ENCODE measurements at places on chromosomes 6 and 20. TPM values are rescaled to one million over a fixed set of nuclear protein-coding genes. Genes with fewer than 3 reads are reported as not detected.

The PHACTR1 gene
- 9.0 TPM for total RNA-seq

The CHMP4B gene
- 79.2 TPM for total RNA-seq

DNA sequence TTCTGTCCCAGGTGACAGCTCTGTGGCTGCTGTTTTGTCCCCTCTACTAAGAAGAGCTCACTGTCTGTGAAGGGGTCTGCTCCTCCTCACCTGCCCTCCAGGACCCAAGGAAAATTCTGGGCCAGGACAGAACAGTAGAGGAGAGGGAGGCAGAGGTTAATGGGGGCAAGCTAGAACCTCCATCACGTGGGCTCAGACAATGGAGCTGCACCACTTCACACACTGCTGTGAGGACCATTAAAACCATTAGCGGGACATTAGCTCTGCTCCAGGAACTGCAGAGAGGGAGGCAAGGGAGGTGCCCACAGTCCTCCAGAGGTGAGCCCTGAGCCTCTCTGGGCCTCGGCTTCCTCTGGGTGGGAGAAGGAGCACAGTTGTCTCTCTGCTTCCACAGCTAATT, 78.4 kb downstream of the NOL4L start:
- peak; percentile 42 for DNase-seq

- DNase-seq: no peak
These were observed 13.8 kb downstream of the SYNJ2 start for GRCh38 chr6:157995458-157995857.

The FYN gene
- 87.0 TPM for total RNA-seq

GRCh38 chr6:32247401-32247800, 23.5 kb upstream of the NOTCH4 start:
- DNase-seq: no peak

DNA sequence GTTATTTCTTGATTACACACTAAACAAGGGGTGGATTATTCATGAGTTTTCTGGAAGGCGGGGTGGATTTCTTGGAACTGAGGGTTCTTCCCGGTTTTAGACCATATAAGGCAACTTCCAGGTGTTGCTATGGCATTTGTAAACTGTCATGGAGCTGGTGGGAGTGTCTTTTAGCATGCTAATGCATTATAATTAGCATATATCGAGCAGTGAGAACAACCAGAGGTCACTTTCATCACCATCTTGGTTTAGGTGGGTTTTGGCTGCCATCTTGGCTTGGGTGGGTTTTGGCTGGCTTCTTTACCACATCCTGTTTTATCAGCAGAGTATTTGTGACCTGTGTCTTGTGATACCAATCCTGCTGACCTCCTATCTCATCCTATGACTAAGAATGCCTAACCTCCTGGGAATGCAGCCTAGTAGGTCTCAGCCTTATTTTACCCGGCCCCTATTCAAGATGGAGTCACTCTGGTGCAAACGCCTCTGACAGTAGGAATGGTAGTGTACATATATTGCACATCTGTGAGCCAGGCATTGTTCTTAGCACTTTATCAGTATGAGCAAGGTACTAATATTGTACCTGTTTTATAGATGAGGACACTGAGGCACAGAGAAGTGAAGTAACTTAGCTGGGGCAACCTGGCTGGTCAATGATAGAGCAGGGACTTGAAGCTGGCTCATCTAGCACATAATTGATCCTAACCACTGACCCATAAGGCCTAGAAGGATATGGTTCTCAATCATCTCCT, 203.7 kb downstream of the NFATC2 start:
- no peak for DNase-seq

GRCh38 chr6:41840326-41840725, 52.8 kb downstream of the TOMM6 start:
- no peak for DNase-seq

- no peak for DNase-seq
These were observed 29.9 kb downstream of the FRK start for GRCh38 chr6:116030770-116031169.

DNA sequence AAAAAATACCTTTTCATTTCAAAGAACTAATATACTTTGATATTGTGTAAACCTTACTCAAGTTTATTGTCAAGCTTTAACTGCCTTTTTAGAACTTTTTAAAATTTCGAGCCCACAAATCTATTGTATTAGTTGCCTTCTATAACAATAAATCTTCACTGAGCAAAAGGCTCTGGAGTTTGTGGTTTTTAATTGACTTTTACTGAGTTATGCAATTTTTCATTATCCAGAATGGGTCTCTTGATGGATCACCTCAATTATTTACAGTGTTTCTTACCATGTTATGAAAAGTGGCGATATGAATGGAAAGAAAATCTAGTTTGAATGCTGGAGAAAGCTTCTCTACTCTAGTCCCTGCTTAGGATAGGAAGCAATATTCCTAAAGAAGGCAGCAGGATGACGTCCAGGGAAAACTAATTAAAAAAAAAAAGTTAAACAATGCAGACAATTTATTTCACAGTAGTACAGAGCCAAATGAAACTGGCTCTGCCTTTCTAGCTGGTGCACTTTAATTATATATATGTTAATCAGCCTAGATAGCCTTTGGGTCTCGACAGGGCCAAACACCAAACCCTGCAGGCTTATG, 5.0 kb downstream of the ID4 start:
- DNase-seq: no peak

DNA sequence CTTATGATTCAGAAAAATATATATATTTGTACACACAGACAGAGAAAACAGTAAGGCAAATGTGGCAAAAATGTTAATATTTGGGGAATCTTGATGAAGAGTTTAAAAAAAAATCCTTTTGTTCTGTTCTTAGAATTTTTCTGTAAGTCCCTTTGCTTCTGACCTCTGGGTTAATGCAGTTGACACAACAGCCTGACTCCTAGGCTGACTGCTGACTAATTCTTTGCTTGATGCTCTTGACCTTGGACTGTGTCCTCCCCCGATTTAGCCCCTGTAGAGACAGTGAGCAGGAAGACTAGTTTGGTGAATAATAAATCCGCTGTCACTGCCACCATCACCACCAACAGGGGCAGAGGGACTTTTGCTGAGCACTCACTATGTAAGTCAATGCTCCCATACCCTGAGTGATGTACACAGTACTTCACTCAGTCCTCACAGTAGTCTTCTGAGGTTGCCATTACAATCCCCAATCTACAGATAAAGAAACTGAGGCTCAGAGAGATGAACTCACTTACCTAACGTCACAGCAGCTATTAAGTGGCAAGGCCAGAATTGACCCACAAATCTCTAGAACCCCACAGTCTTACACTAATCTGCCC, 71.7 kb downstream of the SNX5 start:
- no peak for DNase-seq

- no peak for DNase-seq
These were observed 36.0 kb upstream of the MTRF1L start for GRCh38 chr6:153038378-153039057.

The GTSF1L gene
- total RNA-seq: not detected

DNA sequence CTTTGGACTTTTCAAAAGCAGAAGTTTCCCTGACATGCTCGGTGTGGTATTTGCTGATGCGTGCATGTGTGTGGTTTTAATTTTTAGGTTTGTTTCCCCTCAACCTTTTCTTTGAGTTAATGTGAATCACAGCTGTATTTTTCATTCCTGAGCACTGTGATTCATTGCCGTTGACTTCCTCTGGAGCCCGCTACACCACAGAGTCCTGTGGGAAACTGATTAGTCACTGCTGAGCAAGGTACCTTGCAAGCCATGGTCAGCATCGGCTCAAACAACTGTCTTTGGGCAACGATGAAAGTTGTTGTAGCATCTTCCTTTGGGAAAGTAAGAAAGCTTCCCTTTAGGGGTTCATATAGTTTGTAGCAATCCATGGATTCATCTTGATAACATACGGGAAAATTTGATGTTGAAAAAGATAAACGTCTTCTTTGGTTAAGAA, 57.5 kb downstream of the RIN2 start:
- DNase-seq: no peak

DNA sequence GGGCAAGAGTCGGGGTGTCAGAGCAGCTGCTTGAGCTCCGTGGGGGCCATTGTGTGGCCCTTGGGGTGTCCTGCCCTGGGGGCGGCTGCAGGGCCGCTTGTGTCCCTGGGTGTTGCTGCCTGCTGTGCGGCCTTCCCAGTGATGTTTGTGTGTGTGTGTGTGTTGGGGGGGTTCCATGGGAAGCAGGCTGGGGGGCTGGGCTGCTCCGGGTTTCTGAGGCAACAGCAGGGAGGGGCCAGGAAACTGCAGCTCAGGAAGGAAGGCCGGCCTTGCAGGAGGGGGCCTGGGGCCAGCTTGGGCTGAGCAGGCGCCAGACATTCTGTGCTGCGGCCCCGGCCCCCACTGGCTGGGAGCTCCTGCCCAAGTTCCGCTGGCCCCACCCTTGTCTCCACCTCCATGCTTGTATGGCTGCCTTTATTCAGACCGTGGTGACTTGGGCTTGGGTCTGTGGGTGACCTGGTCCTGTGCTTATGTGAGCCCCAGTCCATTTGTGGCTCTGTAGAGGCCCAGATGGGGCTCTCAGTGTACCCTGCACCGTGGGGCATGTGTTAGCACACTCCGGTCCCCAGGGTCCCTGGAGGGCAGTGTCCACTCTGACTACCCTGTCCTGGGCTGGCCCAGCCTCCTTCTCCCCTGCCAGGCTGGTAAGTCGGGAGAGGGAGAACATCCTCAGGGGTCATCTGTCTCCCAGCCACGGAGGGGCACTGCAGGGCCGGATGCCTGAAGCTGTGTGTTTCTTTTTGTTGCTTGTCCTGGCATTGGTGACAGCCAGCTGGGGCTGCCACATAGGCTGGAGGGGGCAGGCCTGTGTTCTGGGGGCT, 4.6 kb upstream of the SOX18 start:
- DNase-seq: no peak

DNA sequence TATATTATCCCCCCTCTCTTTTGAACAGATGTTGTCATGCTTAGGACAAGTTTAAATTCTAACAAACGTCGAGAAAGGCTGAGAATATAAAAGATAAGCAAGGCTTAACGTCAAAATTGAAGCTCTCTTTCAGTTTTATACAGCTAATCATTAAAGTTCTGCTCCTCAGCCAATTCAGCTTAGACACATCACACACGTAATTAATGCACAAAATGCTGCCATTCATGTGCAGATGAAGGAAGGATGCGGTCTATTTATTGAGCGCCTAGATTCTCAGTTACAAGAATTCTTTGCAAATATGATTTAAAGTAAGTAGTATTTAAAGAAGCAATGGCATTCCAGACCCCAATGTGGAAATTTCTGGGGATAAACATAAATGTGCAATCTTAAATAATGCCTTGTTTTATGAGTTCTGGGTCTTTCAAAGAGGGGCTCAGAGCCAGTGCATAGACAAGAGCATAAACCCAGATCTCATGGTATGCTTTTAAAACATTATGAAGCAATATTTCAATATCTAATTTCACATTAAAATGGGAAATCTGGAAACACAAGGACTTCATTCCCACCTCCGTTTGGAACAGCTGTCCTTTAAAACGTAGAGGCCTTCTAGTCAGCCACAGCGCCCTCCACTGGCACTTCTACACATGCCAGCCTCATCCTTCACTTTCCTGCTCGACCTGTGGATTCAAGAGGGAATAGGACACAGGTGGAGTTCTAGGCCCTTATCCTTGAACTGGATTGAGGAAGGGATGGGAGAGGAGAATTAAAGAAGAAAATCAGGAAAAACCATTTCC, 85.8 kb downstream of the LYRM4 start:
- DNase-seq: no peak

The SLC13A3 gene
- 1.7 TPM for total RNA-seq

- DNase-seq: no peak
These were observed 73.0 kb upstream of the NHSL1 start for GRCh38 chr6:138572167-138572875.

DNA sequence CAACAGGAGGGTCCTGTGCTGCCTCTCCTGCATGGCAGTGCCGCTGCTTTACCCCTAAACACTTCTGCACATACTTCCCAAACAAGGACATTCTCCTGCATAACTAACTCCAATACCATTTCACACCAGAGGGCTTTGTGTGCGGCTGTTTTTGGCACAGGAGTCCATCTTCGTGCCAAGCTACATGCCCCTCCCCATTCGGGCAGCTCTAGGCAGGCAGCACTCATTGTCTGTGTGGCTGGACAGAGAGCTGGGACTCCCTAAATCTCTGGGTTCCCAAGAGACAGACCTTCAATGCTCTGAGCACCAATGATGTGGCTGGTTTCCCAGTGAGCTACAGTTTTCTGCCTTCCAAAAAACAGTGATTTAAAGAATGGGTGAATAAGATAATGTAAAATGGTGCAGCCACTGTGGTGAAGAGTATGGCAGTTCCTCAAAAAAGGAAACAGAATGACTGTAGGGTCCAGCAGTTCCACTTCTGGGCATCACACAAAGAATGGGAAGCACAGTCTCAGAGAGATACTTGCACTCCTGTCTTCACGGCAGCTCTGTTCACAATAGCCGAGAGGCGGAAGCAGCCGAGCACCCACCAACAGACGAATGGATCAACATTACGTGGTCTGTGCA, 80.3 kb upstream of the DUSP22 start:
- no peak for DNase-seq

DNA sequence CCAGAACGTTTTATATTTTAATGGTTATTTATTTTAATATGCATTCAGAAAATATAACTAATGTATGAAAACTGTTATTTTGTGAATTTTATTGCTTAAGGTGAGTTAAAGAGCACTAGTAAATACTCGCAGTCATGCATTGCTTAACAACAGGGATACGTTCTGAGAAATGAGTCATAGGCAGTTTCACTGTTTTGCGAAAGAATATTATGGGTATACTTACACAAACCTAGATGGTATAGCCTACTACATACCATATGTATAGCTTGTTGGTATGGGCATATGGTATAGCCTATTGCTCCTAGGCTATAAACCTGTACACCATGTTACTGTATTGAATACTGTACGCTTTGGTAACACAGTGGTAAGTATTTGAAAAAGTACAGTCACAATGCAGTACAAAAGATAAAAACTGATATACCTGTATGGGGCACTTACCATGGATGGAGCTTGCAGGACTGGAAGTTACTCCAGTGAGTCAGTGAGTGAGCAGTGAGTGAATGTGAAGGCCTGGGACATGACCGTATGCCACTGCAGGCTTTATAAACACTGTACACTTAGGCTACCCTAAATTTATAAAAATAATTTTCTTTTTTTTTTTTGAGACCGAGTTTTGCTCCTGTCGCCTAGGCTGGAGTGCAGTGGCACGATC, 38.5 kb downstream of the ARFGEF2 start:
- DNase-seq: no peak

DNA sequence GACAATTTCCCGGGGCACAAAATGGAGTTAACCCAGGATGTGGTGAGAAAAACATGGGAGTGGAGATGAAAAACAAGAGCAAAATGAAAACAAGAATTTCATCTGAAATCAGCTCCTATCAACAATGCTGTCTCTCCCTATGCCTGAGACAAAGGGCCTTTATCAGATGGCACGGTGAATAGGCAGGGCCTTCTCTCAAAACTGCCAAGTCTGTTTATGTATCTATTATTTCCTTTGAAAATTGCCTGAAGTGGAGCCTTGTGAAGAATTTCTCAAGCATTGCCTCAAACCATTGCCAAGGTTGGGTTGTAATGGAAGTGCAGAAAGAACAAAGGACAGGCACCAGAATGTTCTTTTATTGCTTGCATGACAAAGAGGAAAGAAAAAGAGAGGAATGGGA, 74.7 kb downstream of the BTBD3 start:
- no peak for DNase-seq

The GLP1R gene
- total RNA-seq: not detected
